ENCODE measurements at places on chromosomes 4 and X. TPM values are rescaled to one million over a fixed set of nuclear protein-coding genes. Genes with fewer than 3 reads are reported as not detected.

PHKA1 gene
- total RNA-seq = 10.9 TPM

MAGEB2 gene
- total RNA-seq = not detected

VCX3B gene
- not detected for total RNA-seq

PCYT1B gene
- 5.7 TPM for total RNA-seq

KCTD8 gene
- 0.88 TPM for total RNA-seq

DTHD1 gene
- total RNA-seq = not detected

TMEM271 gene
- 0.21 TPM for total RNA-seq

DNA sequence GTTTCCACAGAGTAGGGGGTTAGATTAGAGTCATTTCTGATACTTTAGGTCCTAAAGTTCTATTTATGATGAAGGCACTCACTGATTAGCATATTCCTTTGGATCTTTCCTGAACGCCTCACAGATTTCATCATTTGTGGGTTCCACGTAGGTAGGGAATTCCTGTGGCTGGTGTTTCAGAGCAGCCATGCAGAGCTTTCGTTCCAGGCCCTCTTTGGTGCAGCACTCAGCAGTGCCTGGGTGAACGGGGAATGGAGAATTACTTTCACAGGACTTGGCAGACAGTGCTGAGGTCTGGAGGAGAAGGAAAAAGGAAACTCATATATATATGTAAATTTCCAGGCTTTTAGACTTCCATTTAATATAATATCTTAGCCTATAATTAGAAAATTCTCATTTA, 18.5 kb downstream of the GC start:
- no peak for DNase-seq

DNA sequence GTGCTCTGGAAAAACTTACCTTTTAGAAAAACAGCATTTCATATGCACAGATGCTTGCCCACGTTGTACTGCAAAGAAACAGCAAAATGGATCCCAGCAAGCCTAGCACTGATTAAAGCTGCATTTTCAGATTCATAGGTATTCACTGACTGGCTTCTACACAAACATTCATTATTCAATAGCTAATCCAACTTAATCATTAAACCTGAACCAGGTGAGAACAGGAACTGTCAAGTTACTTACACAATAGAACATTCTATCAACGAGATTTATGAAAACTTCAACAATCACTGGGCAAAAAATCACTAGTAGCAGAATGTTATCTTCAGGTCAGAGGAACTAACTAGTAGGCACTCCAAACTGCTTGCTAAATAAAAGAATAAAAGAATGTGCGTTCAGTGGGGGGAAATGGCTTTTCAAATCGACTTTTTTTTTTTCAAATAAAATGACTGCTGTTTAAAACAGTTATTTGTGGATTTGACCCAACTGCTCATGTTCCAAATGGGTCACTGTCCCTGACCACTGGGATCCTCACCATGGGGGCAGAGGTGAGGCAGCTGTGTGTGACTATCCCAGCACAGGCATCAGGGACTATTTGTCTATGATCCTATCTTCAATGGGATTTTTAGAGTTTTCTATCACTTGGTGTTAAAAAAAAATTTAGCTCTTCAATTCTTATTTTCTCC, 42.3 kb downstream of the STX18 start:
- no peak for DNase-seq

- DNase-seq = no peak
Measured at GRCh38 chrX:153475271-153475670, 4.9 kb upstream of the HAUS7 start.

DNA sequence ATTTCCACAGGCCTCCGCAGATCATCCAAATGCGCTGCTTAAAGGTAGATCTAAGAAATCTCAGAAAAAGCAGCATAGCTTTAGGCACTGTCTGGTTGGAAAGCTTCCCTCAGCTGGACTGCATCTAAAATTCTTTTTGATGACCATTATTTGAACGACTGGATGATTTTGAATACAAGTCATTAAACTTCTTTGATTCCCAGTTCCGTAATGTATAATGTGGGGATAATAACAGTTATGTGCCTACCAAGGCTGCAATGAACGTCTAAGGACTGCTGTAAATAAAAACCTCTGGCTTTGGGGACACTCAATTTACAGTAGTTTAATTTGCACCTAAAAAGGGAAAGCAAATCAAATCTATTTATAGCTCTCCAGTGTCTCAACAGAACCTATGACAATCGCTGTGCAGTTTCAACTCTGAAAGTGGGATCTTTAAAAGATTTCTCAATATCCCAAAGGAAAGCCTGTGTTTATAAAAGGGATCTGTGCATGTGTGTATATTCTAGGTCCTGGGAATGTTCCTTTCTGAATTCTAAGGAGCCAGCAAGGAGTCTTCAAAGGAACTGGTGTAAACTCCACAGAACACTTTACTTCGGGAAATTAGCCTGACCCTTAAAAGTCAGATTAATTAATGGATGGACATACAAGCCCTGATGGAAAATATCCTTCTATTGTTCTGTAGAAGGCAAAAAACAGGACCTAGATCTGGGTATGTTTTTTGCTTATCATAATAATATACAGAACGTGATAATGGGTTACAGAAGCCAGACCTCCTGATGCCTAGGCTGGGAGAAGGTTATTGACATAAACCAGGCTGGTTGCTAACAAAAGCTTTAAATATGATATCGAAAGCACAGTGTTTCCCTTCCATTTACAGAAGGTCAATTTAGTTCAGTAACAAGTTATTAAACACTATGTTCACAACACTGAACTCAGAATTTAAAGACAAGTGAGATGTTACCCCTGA, 53.4 kb downstream of the AFAP1 start:
- no peak for DNase-seq

- no peak for DNase-seq
Measured at GRCh38 chrX:151505796-151506195, 57.7 kb upstream of the PASD1 start.

GRCh38 chr4:2733844-2734574, 22.1 kb downstream of the TNIP2 start:
- no peak for DNase-seq

GRCh38 chr4:83320548-83320947, 14.1 kb downstream of the HPSE start:
- no peak for DNase-seq

- no peak for DNase-seq
Measured at GRCh38 chr4:38400946-38401345, 263.1 kb upstream of the KLF3 start.

DNA sequence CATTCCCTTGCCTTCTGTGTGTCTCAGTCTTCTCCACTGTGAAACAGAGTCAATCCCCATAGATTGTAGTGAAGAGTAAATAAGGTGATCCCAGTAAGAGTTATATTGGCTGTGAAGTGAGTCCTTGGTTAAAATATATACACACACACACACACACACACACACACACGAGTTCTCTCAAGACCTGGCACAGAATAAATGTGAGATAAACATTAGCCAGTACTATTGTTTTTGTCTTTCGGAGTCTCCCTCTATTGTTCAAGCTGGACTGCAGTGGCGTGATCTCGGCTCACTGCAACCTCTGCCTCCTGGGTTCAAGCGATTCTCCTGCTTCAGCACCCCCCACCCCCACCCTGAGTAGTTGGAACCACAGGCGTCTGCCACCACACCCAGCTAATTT, 44.8 kb upstream of the FAM156A start:
- DNase-seq = no peak

DNA sequence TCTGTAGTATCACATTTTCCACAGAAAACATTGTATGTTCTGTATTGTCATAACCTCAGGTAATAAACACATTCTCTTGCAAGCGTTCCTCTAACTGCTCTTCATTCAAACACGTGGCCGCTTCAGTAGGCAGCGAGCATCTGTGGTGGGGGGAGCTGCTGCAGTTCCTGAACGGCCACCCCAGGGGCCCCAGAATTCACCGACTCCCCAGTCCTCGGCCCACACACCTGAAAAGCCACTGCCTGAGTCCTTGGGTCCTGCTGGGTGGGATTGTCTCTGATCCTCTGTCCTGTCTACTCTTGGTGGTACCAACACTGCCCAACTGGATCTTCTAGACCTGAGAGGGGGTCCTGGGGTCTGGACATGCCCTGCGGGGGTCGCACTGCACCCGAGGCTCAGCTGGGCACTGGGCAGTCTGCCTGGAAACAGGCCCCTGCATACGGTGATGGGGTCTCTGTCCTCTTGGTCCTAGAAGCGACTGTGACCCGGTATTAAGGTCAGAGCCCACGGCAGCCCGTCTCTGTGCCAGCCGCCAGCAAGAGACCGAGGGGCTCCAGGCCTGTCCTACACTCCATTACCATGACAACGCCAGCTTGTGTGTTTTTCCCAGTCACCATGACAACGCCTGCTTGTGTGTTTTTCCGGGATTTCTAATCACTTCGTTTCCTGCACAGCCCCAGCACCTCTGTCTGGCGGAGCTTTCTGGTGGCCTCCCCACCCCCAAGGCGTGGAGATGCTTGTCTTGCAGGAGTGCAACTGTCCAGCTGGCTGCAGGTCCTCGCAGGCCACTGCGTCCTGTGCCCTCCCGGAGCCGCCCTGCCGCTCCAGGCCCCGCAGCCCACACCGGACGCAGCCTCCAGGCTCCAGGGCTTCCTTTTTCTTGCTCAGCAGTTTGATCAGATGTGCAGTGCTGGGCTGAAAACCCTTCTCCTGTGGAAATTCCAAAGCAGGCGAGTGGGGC, 16.0 kb downstream of the CTBP1 start:
- no peak for DNase-seq

DNA sequence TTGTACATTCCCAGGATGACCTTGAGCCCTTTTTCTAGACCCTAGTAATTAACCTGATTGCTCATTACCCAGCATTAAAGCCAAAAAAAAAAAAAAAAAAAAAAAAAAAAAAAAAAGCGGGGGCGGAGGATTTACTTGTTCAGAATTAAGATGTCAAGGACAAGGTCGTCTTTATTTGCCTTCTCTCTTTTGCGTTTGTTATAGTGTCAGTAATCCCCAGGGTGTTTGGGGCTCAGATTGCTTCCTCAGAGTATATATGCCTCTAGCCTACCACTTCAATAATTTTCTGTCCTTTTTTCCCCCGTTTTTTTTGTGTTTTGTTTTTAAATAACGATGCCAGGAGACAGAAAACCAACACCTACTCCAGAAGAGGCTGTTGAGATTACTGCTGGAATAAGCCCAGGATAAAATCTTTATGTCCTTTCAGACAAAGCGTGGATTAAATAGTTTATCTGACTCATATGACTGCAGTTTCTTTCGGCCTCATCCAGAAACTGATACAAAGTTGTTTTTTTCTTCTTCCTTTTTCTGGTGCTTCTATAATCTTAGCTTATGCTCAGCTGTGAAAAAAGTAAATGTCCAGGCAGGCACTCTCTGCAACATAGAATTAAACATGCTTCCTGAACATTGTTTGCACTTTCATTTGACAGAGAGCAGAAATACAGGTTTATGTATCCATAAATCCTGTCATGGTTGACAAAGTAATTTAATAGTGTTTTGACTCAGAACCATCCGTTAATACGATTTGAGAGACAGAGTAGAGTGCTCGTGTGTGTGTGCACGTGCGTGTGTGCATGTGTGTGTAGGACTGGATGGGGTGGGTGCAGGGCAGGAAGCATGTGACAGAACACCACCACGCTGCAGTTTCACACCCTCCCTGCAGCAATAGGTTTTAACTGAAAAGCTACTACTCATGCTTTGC, 138.6 kb downstream of the AFF1 start:
- DNase-seq = no peak

- DNase-seq = no peak
Measured at GRCh38 chrX:129581904-129582303, 41.8 kb downstream of the OCRL start.

All from type B pancreatic cell (in vitro differentiated cells).